Hematopoietic multipotent progenitor cell treated with erythropoietin and hydrocortisone succinate and interleukin-3 and kit ligand, for 8 days (in vitro differentiated cells): ENCODE measurements at places on chromosomes 1 and 21.

DNA sequence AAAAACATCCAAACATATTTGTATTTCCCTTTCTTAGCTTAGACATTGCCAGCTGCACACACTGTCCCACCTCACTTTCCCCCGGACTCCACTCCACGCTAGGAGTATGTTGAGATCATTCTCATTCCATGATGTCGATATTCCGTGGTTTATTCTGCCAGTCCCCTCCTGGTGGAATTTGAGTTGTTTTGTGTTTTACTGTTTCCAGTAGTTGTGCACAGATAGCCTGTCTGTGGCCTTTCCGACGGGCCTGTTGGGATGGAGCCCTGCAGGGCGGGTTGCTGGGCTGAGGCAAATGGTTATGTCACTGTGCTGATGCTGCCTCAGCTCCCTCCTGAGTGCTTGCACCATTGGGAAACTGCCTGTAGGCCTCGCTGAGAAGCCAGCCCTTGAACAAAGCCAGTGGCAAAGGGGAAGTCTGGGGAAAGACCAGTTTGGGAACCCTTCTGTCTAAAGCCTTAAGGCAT, 12.8 kb downstream of the TRAPPC10 start:
- peak; percentile 40 for DNase-seq

DNA sequence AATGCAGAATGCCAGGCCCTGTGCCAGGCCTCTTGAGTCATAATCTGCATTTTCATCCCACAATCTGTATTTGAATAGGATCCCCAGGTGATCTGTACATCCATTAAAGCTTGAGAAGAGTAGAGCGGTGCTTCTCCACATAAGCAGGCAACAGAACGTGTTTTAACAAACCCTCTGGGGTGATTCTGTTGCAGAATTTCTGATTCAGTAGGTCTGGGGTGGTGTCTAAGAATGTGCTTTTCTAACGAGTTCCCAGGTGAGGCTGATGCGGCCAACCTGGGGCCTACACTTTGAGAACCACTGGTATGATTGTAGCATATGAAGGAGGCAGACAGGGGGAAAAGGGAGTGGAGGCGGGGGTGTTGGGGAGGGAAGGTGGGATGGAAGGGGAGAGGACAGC, 78.4 kb upstream of the POU3F1 start:
- DNase-seq: no peak

DNA sequence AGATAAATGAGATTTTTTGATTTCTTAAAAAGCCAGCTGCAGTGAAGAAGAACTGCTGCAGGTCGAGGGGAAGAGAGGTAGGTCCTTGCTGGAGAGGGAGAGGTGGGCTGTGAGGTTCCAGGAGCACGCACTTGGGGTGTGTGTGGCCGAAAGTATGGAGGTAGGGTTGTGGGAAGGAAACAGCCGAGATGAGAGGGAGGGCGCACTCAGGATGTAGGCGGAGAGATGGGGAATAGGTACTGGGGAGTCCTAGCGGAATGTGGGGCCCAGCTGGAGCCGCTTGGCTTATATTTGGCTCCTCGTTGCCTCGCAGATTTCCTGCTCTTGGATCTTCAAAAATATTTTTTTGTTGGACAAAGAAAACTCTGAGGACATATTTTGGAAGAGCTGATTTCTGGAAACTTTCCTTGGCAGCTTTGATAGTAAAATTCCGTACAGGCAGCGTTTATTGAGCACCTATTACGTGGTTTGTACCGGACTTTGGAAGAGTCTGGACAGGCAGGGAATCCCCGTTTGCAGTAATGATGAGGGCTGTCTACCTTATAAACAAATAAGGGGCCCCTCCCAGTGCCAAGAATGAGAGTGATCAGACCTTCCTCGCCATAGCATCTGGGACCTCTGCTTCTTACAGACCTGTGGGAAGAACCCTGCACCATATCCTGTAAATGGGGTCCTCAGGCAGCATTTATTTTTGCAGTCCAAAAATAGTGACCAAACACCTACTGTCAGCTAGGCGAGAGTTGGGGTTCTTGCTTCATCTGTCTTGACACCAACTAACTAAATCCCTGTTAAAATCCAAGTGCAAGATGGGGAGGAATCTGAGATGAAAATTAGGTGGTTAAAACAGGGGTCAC, 1.5 kb downstream of the LRRC8D start:
- DNase-seq: no peak

DNA sequence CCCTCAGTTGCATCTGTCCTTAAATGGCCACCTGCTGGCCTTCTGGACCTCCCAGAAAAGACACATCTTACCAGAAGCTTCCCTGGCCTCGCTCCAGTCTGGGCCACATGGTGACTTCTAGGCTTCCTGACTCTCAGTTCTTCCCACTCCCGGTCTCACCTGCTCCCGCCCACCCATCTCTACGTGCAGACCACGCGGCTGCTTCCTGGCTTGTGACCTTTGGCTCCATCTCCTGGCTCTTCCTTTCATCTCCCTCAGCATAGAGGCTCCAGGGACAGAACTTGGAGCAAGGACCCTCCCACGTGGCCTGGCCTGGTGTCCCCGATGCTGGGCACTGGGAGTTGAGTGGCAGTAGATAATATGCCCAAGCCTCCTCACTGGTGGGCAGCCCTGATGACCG, 124.9 kb upstream of the IRF2BP2 start:
- no peak for DNase-seq

- DNase-seq: no peak
Observed at GRCh38 chr1:176469450-176470010, 6.6 kb downstream of the PAPPA2 start.

DNA sequence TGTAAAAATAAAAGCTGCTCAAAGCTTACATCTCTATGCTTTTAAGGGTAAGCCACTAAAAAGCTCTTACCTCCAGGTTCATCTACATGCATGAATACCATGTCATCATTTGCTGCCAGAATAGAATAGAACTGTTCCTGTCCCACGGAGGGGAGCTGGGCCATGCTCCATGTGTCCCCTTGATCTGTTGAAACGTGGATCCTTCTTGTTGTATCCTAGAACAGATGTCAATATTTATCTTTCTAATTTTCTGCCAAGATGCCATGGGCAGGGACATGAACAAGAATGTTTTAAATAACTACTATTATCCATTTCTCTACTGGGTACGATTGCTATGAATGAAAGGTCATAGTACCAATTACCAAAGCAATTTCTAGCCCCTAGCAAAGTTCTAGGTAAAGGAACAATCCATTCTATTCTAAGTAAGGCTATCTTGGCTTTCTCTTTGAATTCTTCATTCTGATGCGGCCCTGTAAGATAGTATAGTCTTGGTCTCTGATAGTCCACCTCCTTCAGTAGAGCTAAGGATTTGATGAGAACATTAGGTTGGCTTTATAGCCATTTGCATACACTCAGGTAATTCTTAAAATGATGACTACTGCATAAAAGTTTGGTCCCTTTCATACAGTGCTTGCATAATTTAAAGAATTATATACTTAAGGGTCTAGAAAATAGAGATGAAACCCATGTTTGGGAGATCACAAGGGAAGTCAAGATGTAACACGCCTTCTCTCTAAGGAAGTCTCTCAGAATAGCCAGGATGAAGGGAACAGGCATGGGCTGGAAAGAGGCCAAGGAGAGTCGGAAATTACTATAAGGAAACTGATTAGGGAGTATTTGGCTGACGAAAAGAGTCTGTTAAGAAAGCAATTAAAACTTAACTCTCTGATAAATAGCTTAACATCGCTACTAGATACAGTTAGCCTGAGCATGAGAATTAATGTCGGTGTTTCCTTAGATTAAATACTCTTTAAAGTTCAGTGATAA, 35.4 kb upstream of the MYBPHL start:
- no peak for DNase-seq

GRCh38 chr1:112359961-112360767, 35.9 kb upstream of the CTTNBP2NL start:
- DNase-seq: no peak

- DNase-seq: no peak
Observed at GRCh38 chr1:8363186-8363766, 45.4 kb downstream of the SLC45A1 start.

DNA sequence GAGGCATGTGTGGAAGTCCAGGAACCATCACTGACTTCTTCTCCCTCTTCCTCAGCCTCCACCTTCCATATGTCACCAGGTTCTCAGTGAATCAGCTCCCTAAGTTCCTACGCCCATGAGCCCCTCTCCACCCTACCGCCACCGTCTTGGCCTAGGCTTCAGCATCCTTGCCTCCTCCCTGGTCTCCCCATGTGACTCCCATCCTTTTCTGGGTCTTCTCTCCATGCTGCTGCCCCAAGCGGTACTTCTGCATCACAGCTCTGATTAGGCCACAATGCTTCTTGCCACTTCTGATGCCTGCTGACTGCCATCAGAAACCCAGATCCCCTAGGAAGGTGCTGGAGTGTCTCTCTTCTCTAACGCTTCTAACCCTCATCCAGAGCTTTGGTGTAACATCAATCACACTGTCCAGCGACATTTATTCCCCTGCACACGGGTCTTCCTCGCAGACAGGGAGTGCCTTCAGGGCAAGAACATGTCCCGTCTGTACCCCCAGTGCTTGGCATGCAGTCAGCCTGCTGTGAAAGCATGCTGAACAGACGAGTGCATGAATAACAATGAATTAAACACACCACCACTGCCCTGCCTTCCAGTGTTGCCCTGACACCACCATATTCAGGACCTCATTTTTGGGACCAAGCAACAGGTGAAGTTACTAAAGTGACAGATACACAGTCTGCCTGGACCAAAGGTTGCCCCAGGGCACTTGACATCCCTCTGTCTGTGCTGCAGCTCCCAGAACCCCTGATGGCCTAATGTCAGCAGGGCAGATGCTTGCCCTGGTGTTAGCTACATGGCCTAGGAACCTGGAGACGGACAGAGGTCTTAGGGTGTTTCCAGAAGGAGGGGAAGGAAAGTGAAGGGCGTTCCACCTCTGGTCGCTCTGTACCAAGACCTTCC, 158.7 kb upstream of the EDN2 start:
- no peak for DNase-seq

- no peak for DNase-seq
Observed at GRCh38 chr1:42743317-42744147, 3.5 kb upstream of the CLDN19 start.

- no peak for DNase-seq
Observed at GRCh38 chr1:229197265-229197585, 73.7 kb upstream of the RAB4A start.

- DNase-seq: no peak
Observed at GRCh38 chr1:205917466-205918238, 25.6 kb downstream of the SLC26A9 start.

- no peak for DNase-seq
Observed at GRCh38 chr1:20083178-20083944, 13.4 kb downstream of the PLA2G5 start.

- DNase-seq: no peak
Observed at GRCh38 chr1:237795558-237795957, 95.2 kb downstream of the ZP4 start.

DNA sequence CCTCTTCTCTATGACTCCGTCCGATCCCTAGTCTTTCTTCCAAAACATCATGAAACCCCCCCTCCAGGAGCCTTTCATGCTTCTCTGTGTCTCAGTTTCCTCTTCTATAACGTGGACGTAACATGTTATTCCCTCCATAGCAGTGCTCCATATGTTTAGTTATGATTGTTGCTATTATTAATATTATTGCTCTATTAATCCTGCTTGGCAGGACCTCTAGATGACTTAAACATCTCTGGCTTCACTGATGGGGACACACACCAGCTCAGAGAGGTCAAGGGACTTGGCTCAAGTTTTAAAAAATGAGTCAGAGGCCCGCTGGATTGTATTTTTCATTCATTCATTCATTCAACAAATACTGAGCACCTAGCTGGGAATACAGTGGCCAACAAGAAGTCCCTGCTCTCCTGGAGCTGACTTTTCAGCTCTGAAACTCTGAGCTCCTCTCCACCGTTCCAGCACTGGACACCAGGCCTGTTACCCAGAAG, 404 bp upstream of the CPLANE2 start:
- DNase-seq: no peak

DNA sequence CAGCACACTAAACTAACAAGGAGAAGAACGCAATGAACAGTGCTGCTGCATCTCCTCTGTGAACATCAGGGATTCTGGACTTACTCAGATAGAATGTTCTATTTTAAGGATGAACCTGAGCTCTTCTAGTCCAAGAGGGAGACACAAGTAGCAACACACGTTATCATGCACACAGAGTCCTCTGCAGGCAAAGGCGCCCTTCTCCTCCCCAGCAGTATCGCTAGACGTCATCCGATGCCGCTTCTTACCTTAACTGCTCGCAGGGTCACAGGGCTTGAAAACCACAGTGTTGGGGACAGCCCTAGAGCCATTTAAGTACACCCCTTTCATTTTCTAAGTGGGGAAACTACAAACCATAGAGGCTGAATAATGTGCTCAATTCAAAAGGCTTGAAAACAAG, 74.5 kb downstream of the HIVEP3 start:
- no peak for DNase-seq

DNA sequence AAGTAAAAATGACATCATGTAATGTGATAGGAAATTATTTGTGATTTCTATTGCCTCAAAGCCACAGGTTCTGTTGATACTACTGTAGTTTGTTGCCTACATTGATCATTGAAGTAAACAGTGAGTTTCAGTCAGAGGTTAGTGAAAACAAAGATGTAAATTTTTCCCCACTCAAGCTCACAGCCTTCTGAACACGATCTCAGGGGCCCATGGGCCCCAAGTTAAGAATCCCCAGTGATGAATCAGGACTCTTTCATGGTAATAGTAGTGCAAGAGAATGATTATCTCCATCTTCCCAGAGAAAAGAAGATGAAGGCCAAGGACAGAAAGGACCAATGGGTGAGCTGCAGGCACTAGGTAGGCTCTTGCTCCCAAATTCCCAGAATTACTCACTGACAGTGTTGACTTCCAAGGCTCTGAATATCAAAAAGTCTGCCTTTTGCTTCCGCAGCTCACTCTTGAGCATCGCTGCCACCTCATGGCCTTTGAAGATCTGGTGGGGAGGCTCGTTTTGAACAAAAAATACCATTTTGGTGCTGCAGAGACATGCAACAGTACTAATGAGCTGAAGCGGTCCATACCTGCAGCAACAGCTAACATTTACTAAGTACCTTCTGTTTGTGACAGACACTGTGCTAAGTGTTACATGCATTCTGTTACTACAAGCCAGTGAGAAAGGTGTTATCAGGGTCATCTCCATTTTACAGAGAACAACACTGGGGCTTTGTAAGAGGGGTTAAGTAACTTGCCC, 113.3 kb downstream of the KIAA0319L start:
- peak; percentile 19 for DNase-seq

DNA sequence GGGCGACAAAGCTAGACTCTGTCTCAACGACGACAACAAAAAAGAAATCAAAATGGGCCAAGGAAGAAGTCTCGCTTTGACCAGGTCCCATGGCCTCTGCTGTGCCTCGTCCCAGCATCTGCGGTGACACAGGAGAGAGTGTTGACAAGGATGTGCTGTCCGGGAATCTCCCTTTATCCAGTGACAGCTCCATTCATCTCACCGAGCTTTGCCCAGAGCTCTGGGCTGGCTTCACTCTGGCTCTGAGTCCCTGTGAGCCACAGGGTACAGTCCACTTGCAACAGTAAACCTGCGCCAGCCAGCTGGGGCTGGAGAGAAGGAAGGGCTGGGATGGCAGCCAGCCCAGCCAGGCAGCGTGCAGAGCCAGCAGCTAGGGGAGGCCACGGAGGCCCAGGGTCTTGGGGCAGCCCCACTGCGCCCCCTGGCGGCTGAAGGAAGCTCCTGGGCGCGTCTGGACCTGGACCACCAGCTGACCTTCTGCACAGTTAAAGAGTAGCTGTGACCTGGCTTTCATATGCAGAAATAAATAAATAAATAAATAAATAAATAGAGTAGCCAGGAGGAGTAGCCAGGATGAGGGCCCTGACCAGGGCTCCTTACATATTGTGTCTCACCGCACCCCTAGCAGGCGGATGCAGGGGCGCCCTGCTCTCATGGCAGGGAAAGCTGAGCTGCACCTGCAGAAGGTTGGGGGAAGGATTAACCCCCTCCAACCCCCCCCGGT, 29.7 kb downstream of the ENO1 start:
- peak; percentile 80 for DNase-seq

- no peak for DNase-seq
Observed at GRCh38 chr1:208080396-208081286, 163.5 kb downstream of the PLXNA2 start.
